ENCODE measurements at places on chromosomes 11 and 22. TPM values are rescaled to one million over a fixed set of nuclear protein-coding genes. Genes with fewer than 3 reads are reported as not detected.

DNA sequence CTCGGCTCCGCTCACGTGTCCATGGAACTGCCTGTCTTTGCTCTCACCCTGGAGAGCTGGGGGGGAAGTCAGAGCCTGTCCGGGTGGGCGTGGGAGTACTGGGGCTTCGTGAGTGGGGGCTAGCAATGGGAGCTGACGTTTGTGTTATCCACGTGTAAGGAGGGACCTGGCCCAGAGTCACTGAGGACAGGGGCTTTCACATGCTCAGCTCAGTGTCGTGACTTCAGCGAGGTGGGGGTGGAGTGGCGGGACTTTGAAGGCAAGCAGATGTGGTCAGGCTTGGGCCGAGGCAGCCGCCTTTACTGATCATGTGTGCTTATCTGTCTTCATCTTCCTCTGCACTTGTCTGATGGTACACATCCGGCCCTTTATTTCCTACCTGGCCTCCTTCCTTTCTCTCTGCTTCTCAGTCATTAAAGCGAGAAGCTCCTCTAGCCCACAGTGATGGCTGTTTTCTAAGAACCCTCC lies 113.1 kb upstream of the NNMT start:
- DNase-seq, result peak; percentile 62

DNA sequence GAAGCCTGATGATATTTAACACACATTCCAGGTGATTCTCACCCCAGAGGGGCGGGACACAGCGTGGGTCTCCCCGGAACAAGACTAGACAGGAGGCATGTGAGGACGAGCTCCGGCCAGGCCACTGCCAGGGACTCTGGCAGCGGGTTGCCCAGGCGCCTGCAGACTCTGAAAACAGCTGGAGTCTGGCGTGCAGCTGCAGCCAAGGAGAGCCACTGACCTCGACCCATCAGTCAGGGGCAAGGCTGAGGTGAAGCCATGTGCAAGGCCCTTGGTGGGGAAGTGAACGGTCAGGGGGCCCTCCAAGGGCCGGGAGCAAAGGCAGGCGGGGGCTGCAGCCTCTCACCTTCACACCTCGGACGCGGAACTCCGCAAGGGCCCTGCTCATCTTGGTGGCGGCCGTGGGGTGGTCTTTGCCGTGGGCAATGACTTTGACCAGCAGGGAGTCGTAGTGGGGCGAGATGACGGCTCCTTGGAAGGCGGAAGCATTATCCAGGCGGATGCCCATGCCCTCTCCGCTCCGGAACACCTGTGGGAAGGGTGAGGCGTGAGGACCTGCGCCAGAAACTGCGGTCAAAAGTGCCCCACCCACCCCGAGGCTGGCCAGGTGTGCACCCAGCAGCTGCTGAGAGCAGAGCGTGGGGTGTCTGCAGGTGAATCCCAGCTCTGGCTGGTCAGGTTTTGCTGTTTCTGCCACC lies 6.7 kb downstream of the LRFN4 start:
- no peak for DNase-seq

GRCh38 chr11:33868647-33869461 lies 23.0 kb downstream of the LMO2 start:
- DNase-seq, result no peak

- no peak for DNase-seq
Observed at GRCh38 chr11:73968356-73968966, 14.2 kb downstream of the UCP2 start.

ADAMTS15 gene
- not detected for total RNA-seq

C11orf87 gene
- total RNA-seq, result not detected

SLC22A8 gene
- total RNA-seq, result not detected

FEN1 gene
- total RNA-seq, result 104 TPM
